Astrocyte (in vitro differentiated cells and primary cell): ENCODE measurements at places on chromosomes 7 and 10. TPM values are rescaled to one million over a fixed set of nuclear protein-coding genes. Genes with fewer than 3 reads are reported as not detected.

Gene COL1A2
- total RNA-seq: 6,748 and 8,907 TPM in 2 replicates

Gene SLC13A1
- total RNA-seq: not detected in 2 replicates

Gene PTPN20
- total RNA-seq: not detected in 2 replicates

DNA sequence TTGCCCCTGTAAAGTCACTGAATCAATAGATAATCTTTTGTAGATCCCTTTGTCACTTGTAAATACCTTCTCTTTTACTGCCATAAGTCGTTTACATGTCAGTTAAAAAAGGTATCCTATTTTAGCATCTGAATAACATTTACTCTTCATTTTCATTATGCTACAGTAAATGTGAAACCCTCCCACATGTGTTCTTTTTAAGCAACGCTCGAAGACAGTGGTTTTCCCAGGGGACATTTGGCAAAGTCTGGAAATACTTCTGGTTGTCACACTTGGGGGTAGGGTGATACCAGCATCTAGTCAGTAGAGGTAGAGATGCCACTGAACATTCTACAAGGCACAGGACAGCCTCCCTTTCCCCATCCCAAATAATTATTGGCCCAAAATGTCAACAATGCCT, 23.7 kb downstream of the ATAD1 start:
- DNase-seq: no peak

DNA sequence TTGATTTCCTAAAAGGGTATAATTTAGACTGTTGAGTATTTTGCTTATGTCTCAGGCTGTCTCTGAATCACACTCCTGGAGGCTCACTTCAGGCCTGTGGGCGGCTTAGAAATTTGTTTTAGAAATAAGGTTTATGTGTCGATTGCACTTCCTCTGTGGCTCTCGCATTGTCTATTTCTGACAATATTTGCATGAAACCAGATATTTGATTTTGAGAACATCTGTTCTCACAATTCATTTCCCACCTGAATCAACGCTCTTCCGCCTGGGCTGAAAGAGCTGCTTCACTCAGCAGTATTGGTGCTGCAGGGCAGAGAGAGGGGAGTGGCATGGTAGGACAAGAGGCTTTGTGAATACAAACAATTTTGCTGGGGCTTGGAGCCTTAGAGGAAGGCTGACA, 262.0 kb downstream of the ADRA2A start:
- DNase-seq: no peak

DNA sequence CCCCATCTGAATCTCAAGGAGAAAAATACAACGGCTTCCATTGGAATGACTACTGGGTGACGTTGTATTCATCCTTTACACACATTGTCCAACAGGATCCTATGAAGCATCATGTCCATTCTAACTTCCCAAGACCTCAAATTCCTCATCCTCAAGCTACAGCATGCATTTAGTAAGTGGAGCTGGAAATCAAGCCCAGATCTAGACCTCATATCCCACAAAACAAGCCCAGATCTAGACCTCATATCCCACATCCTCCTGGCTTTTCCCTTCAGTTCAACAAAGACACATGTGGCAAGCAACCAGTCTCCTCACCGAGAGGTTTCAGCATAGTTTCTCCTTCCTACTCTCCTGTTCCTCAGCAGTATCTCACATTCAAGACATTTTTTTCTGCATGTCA, 12.2 kb downstream of the IGF2BP3 start:
- peak; percentile 43 for DNase-seq

- DNase-seq: no peak
Measured at GRCh38 chr7:116224492-116225098, 14.3 kb downstream of the TES start.

GRCh38 chr10:3365630-3366029, 193.0 kb upstream of the PITRM1 start:
- no peak for DNase-seq

DNA sequence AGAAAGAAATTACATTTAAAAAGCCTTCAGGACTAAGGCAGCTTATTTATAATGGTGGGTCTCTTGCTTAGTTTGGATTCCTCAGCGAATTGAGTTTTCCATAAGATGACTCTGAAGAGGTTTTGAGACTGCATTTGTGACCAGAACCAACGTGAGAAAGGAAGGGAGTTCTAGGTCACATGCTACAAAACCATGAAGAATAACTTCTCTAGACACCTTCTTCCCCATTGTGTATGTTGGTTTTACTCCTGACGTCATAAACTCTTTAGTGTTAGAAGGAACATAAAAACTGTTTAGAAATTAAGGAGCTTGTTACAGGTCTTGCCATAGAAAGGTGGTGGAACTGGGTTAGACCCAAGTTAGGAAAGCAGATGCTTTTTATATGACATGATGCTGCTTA, 11.1 kb downstream of the PTPN12 start:
- no peak for DNase-seq

DNA sequence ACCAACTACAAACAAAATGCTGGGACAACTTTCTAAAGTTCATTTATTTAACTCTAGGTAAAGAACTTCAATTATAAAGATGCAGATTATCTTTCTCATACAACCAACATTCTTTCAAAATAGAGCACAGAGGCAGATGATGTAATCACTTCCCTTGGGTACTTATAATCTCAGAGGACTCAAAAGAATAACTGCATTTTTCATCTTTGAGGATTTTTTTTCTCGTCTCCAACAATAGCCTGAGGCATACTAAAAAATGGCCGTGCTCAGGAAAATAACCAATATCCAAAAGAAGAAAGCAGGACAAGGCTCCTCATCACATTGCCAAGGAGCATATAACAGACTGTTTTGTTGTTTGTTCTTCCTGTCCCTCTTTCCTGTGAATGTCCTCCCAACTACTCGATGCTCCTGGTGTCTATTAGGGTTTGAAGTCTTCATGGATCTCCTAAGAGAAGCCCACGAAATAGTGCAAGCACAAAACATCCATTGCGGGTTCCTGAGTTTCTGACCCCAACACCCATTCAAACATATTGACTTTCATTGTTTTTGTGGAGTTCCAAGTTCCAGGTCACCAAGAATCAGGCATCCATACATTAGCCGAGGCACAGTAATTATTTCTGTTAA, 182.9 kb downstream of the SORCS1 start:
- no peak for DNase-seq

- no peak for DNase-seq
Measured at GRCh38 chr7:150968734-150969372, 9.3 kb downstream of the KCNH2 start.
